ENCODE measurements at places on chromosomes 6 and 20. TPM values are rescaled to one million over a fixed set of nuclear protein-coding genes. Genes with fewer than 3 reads are reported as not detected.
A peak's percentile ranks its signal among the peaks of the same experiment; 100 is the strongest.

- no peak for DNase-seq
- H3K36me3 ChIP-seq: peaks cover 19% of the 10 kb centered on the region
These were observed 7.3 kb downstream of the PNRC1 start for GRCh38 chr6:89087881-89088280.

The TRIM26 gene
- polyA plus RNA-seq: 25.8 TPM

The STMND1 gene
- polyA plus RNA-seq: not detected

DNA sequence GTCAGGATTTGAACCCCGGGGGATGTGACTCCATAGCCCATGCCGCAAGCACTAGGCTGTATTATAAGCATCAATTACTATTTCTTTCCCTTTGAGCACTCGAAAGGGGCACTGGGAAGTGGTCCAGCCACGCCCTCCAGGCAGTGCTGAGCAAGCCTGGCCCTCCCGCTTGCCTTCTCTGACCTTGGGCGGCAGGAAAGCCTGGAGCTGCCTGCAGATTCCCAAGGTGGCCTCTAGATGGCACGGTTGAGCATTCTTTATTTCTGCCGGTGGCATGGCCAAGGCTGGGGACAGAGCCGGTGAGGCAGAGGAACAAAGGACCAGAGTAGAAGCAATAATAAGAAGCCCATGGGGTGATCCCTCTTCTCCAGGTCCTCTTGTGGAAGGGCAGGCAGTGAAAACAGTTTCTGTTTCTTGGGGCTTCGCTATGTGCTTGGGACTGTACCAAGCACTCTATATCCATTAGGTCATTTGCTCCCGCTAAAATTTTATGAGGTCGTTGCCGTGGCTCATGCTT, 32.0 kb downstream of the ARHGAP40 start:
- H3K27ac ChIP-seq: no peak overlapping the region
- DNase-seq: peak; percentile 51
- H3K36me3 ChIP-seq: no peaks in the 10 kb centered on the region
- no peaks in the 10 kb centered on the region for H3K27me3 ChIP-seq

DNA sequence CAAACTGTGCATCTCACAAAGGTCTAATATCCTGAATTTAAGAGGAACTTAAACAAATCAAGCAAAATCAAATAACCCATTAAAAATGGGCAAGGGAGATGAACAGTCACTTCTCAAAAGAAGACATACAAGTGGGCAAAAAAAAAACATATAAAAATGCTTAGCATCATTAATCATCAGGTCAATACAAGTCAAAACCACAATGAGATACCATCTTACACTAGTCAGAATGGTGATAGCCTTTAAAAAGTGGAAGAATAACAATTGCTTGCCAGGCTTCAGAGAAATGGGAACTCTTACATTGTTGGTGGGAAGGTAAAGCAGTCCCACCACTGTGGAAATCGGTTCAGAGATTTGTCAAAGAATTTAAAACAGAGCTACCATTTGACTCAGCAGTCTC, 646.7 kb upstream of the PTCHD4 start:
- no peaks in the 10 kb centered on the region for H3K27me3 ChIP-seq
- H3K4me1 ChIP-seq: no peaks in the 10 kb centered on the region
- H3K4me3 ChIP-seq: no peak overlapping the region
- no peaks in the 10 kb centered on the region for H3K36me3 ChIP-seq
- DNase-seq: no peak

The RIPOR3 gene
- polyA plus RNA-seq: 5.6 TPM

DNA sequence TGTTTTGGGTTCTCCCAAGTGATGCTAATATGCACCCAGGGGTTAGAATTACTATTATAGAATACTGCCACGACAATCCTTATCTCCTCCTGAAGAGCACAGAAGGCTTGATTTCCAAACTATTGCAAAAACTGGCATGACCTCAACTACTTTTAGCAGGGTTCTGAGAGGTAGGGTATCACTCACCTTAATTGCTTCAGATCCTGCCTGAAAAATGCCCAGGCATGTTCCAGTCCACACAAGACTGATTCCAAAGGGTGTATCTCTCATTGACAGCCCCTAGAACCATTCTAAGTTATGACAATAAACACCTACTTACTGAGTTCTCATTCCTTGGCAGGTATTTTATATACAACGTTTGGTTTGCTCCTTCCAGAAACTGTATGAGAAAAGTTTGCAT, 5.0 kb upstream of the DSE start:
- DNase-seq: no peak
- no peak overlapping the region for H3K27ac ChIP-seq
- no peaks in the 10 kb centered on the region for H3K36me3 ChIP-seq
- no peaks in the 10 kb centered on the region for H3K27me3 ChIP-seq
- no peak overlapping the region for H3K4me3 ChIP-seq
- no peaks in the 10 kb centered on the region for H3K4me1 ChIP-seq

The SGK2 gene
- 0.21 TPM for polyA plus RNA-seq

GRCh38 chr6:117706504-117706903, 31.2 kb downstream of the NUS1 start:
- DNase-seq: no peak
- H3K27me3 ChIP-seq: no peaks in the 10 kb centered on the region
- H3K4me1 ChIP-seq: no peaks in the 10 kb centered on the region
- H3K4me3 ChIP-seq: no peak overlapping the region
- H3K36me3 ChIP-seq: peaks cover 40% of the 10 kb centered on the region

The OVOL2 gene
- 15.1 TPM for polyA plus RNA-seq

The SAMD10 gene
- 5.2 TPM for polyA plus RNA-seq

Data from H1 (cell line).